ENCODE measurements at places on chromosomes 2 and 18. TPM values are rescaled to one million over a fixed set of nuclear protein-coding genes. Genes with fewer than 3 reads are reported as not detected.

The UPP2 gene
- total RNA-seq, result not detected

The ANKRD44 gene
- 120 TPM for total RNA-seq

The MOCOS gene
- 0.16 TPM for total RNA-seq

GRCh38 chr2:196341277-196341841 is 170.0 kb upstream of the STK17B start:
- H3K27ac ChIP-seq, result no peak overlapping the region
- H3K4me1 ChIP-seq, result peaks cover 4% of the 10 kb centered on the region
- no peak for DNase-seq

DNA sequence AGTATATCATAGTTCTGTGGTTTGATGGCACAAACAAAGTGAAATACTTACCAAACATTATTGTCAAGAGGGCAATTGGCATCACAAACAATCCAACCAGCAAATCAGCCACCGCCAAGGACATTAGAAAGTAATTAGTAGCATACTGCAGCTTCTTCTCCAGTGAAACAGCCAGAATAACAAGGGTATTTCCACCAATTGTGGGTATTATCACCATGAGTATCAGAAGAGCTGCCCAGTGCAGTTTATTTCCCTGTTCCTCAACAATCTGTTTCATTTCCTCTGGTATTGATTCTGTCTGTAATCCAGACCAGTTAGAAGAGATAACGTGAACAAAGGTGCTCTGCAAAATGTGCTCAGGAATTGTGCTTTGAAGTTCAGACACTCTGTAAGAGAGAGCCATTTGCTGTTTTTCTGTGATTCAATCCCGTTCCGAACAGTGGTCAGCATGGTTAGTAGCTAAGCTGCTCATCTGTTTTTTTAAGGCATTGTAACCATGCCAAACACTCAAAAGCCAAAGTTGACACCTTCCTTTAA is 1.4 kb downstream of the HTR2B start:
- DNase-seq, result no peak
- H3K36me3 ChIP-seq, result peaks cover 10% of the 10 kb centered on the region
- H3K4me3 ChIP-seq, result peak overlapping the region; percentile 47
- no peaks in the 10 kb centered on the region for H3K27me3 ChIP-seq
- peak overlapping the region; percentile 49 for H3K27ac ChIP-seq

DNA sequence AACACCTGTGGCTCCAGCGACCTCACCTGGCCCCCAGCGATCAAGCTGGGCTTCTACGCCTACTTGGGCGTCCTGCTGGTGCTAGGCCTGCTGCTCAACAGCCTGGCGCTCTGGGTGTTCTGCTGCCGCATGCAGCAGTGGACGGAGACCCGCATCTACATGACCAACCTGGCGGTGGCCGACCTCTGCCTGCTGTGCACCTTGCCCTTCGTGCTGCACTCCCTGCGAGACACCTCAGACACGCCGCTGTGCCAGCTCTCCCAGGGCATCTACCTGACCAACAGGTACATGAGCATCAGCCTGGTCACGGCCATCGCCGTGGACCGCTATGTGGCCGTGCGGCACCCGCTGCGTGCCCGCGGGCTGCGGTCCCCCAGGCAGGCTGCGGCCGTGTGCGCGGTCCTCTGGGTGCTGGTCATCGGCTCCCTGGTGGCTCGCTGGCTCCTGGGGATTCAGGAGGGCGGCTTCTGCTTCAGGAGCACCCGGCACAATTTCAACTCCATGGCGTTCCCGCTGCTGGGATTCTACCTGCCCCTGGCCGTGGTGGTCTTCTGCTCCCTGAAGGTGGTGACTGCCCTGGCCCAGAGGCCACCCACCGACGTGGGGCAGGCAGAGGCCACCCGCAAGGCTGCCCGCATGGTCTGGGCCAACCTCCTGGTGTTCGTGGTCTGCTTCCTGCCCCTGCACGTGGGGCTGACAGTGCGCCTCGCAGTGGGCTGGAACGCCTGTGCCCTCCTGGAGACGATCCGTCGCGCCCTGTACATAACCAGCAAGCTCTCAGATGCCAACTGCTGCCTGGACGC is 4.9 kb downstream of the GPR35 start:
- no peak for DNase-seq
- peaks cover 10% of the 10 kb centered on the region for H3K4me1 ChIP-seq
- H3K36me3 ChIP-seq, result peaks cover 49% of the 10 kb centered on the region
- H3K27me3 ChIP-seq, result no peaks in the 10 kb centered on the region
- no peak overlapping the region for H3K4me3 ChIP-seq

GRCh38 chr18:1014509-1014908 is 109.8 kb downstream of the ADCYAP1 start:
- H3K36me3 ChIP-seq, result no peaks in the 10 kb centered on the region
- H3K4me1 ChIP-seq, result no peaks in the 10 kb centered on the region
- H3K27me3 ChIP-seq, result no peaks in the 10 kb centered on the region
- H3K4me3 ChIP-seq, result no peak overlapping the region

GRCh38 chr2:20509301-20509769 is 62.5 kb downstream of the RHOB start:
- no peak overlapping the region for H3K4me3 ChIP-seq
- H3K4me1 ChIP-seq, result peaks cover 8% of the 10 kb centered on the region
- H3K36me3 ChIP-seq, result no peaks in the 10 kb centered on the region
- no peak for DNase-seq

- no peak overlapping the region for H3K4me3 ChIP-seq
- H3K27me3 ChIP-seq, result no peaks in the 10 kb centered on the region
- no peaks in the 10 kb centered on the region for H3K36me3 ChIP-seq
- no peaks in the 10 kb centered on the region for H3K4me1 ChIP-seq
- DNase-seq, result no peak
Observed at GRCh38 chr2:50606860-50607259, 425.1 kb downstream of the NRXN1 start.

DNA sequence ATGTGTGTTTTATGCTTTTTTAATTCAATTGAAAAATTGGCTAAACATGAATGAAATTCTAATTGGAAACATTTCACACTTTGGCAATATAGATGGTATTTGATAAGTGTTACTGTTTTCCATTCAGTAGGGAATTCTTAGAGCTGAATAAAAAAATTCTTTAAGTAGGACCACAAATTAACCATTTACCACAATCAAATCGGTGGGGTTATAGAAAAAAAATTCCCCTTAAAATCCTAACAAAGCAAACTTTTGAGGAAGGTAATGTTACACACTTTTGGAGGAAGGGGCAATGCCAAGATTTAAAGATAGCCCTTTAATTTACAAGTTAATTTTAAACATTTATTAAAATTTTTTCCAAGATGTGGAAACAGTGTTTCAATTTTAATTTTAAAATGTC is 279.0 kb upstream of the FIGN start:
- H3K27ac ChIP-seq, result no peak overlapping the region
- no peak for DNase-seq
- no peaks in the 10 kb centered on the region for H3K4me1 ChIP-seq
- H3K4me3 ChIP-seq, result no peak overlapping the region
- no peaks in the 10 kb centered on the region for H3K27me3 ChIP-seq
